ENCODE measurements at places on chromosomes 7 and 10. TPM values are rescaled to one million over a fixed set of nuclear protein-coding genes. Genes with fewer than 3 reads are reported as not detected.
A peak's percentile ranks its signal among the peaks of the same experiment; 100 is the strongest.

Gene MYPN
- 69.8 TPM for total RNA-seq

- no peak for DNase-seq
Measured at GRCh38 chr10:97090035-97090434, 95.7 kb downstream of the SLIT1 start.

GRCh38 chr7:40780460-40780859, 645.7 kb downstream of the SUGCT start:
- DNase-seq: no peak

- DNase-seq: no peak
Measured at GRCh38 chr7:90988996-90989765, 275.1 kb upstream of the FZD1 start.

- DNase-seq: no peak
Measured at GRCh38 chr7:41274179-41274578, 428.7 kb downstream of the INHBA start.

Gene GPR15LG
- total RNA-seq: not detected

DNA sequence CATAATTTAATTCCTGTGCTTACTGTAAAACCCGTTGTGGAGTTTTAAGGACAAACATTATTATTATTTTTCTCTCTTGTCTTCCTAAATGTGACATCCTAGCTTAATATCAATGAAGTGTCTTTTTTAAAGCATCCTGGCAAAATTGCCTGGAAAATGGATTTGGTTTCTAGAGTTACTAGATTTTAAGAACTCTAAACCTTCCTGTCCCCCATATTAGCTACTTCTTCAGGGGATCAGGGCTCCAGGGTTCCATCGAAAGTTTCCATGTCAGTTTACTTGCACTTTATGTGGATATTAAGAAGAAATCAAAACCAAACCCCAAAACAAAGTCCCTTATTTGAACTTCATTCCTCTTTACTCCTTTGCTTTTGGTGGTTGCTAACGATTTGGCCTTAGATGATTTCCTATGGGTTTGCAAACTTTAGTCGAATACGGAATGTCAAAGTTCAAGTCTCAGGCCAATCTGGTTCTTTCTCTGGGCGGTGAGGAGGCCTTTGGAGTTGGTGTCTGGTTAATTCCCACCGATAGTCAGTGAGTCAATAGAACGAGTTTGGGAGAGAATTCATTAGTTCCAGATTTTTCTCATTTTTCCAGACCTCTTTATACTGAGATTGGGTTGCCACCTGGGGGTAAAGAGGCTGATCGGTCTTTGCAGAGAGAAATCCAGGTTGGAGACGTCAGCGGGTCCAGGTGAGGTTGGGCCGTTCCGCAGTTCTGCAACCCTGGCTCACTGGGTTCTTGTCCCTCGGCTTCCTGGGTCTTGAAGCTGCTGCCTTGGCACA, 1.1 kb downstream of the CUX1 start:
- no peak for DNase-seq

DNA sequence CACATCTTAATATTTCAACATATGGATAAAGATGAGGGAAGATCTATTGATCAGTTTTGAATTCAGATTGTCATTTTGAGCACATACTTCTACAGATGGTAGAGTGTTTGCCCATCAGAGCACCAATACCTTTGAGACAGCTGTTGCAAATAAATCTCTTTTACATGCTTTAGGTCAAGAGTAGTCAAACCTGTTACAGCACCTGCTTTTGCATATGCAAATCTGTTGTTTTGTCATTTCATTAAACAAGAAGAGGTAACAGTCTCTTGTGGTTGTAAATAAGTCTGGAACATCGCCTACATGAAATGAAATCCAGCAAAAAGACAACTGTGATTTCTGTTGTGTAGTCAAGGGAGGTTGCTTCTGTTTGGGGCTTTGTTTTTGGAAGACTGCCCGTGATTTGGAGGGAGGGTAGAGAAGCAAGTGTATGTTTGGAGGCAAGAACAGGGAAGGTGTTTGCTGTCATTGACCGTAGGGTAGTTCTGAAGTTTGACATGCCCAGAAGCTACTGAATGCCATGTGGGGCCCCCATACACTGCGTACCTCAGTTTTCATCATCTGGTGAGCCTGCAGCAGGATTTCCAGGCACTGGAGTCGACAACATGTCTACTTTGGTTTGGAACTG, 233.6 kb upstream of the PPP1R3A start:
- no peak for DNase-seq

Gene SMKR1
- total RNA-seq: not detected

DNA sequence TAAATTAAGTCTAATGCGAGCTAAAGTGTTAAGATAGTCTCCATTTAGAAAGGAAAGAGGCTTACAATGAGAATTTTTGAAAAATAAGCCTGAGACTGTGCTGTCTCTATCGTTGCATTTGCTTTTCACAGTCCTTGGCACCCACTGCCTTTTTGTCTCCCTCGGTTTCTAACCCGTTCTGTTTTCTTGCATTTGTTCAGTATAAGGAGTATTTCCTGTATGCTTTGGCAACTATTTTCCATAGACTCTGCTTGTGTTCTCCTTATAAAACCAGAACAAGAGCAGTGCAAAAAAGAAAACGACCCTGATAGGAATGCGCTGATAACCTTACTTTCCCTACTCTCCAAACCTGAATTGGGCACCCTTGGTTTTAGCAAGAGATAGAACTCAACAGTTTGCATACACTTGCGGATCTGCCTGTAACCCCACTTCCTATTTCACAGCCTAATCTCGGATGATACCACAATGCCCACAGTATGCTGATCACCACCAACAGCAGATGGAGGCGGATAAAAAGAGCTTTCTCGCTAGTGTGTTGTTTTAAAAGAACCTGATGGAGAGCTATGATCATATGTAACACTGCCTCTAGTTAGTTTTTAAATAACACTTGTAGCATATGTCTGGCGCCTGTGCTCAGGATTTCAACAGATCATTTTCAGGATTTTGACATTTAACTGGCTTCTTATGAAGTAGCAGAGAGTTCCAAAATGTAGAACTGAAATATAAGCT, 1.6 kb upstream of the ARHGAP12 start:
- no peak for DNase-seq

Gene PROSER2
- 0.74 TPM for total RNA-seq

GRCh38 chr7:116815041-116815440, 47.3 kb upstream of the CAPZA2 start:
- no peak for DNase-seq

Gene JAKMIP3
- total RNA-seq: 0.09 TPM

GRCh38 chr7:151381098-151381347, 28.8 kb downstream of the WDR86 start:
- no peak for DNase-seq

Gene CD36
- total RNA-seq: 3.8 TPM

Gene LRGUK
- total RNA-seq: not detected

GRCh38 chr7:112745635-112746034, 44.6 kb downstream of the TMEM168 start:
- DNase-seq: no peak

DNA sequence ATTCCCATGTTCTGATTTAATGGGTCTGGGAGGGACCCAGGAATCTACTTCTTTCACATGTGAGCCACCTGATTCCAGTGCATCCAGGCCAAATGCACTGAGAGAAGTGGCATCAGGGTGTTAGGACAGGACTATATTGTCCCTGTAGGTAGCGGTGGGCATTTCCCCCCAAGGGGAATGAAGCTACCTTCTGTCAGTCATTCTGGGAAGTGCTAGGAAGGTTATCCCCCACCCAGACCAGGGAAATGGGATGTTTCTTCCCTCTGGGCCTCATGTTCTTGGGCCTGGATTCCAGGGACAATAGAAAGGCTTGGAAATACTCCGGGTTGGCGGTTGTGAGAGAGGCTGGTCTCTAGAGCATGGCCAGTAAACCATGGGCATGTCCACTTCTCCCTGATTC, 20.8 kb downstream of the C10orf53 start:
- no peak for DNase-seq

GRCh38 chr7:42020061-42020460, 216.9 kb downstream of the GLI3 start:
- DNase-seq: no peak

DNA sequence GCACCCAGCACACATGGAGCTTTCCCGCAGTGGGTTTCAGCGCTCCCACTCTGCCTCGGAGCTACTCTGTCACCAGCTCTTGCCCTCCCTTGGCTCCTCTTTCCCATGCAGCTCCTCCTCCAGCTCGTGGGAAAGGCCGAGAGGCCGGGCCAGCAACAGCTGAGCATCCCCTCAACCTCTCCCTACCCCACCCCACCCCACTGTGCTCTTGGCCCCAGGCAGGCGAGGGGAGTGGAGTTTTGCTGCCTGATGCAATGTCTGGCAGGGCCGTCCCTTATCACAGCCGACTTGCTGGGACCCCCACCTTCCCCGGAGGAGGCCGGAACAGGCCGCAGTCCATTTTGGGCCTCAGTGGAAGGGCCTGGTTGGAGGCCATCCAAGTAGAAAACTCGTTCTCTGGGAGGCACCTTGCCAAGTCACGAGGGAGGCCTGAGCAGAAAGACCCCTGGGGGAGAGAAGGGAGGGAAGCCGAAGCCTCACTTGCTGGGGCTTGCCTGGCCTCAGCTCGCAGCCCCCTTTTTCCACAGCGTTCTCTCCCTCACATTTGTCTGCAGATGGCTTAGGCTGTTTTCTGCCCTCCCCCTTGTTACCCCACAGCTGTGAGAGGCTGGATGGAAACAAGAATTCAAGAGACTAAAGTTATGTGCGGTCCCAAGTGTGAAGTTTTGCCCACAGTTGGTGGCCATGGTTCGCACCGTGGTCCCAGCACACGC, 35.3 kb downstream of the CHST3 start:
- peak; percentile 51 for DNase-seq

DNA sequence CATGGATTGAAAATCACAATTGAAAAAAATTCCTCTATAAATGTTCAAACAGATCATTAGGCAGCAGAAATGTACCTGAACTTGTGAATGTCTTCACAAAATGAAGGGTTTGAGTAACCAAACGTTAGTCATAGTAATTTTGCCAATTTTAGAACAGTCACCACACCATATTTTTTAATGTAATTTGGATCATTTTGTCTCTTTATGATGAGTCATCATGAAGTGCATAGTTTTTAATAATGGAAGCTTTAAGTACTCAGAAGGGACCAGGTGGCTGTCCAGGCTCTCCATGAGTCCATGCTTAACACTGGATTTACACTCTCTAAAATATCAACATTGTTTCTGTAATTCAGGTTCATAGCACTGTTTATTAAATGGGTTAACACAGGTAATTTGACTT, 219.2 kb downstream of the ETV1 start:
- DNase-seq: no peak

- no peak for DNase-seq
Measured at GRCh38 chr10:122044045-122044661, 55.2 kb downstream of the TACC2 start.

Gene LRMDA
- not detected for total RNA-seq

DNA sequence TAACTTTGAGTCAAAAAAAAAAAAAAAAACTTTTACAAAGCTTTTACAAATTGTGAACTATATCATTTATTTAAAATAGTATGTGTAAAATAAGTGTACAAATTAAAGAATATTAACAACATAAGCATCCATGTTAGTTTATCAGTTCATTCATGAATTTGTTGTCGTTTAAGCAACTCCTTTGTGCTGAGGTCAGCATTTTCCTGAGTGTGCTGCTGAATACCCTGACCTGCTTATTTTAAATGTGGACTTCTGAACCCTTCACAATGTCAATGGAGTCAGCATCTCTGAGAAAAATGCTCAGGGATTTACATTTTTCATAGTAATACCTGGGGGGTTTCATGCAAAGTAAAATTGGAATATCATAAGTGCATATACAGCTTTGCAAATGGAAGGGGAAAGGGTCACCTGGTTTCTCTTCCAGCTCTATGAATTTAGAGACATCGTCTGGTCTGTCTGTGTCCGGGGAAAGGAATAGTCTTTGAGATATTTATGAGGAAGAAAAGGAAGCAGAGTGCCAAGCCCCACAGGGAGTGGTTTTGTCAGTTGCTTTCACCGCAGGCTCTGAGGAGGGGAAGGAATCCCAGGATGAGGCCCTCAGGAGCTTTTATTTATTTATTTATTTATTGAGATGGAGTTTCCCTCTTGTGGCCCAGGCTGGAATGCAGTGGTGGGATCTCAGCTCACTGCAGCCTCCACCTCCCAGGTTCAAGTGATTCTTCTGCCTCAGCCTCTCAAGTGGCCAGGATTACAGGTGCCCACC, 125.5 kb upstream of the SVIL start:
- no peak for DNase-seq

GRCh38 chr10:79078367-79079053, 9.7 kb downstream of the ZMIZ1 start:
- DNase-seq: no peak

DNA sequence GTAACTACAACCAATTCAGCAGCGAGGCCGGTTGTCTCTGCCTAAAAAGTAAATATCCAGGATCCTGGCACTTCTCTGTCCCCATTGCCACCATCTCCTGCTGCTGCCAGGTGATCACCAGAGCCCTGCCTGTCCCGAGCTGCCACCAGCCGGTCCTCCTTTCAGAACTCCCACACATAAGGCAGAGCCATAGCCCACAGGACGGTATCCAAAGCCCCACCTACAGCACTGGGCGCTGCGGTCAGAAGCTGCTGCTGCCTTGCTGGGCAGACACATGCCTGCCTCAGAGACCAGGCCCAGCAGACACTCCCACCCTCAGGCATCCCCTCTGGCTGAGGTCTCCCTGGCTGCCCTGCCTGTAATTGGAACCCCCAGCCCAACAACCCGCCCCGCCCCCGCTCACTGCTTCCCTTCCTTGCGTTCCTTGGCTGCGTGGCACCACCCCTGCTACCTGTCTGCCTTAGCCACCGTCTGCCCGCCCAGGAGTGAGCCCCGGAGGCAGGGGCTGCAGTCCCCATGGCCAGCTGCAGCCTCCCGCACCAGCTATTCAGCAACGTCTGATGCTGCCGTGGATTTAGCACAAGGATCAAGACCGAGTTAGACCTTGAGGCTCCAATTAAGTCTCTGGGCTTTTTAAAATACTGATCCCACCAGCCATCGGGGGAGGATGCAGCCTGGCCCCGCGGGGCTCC, 100.7 kb downstream of the CYTH3 start:
- no peak for DNase-seq

- DNase-seq: no peak
Measured at GRCh38 chr7:107170051-107170915, 1.5 kb downstream of the HBP1 start.

DNA sequence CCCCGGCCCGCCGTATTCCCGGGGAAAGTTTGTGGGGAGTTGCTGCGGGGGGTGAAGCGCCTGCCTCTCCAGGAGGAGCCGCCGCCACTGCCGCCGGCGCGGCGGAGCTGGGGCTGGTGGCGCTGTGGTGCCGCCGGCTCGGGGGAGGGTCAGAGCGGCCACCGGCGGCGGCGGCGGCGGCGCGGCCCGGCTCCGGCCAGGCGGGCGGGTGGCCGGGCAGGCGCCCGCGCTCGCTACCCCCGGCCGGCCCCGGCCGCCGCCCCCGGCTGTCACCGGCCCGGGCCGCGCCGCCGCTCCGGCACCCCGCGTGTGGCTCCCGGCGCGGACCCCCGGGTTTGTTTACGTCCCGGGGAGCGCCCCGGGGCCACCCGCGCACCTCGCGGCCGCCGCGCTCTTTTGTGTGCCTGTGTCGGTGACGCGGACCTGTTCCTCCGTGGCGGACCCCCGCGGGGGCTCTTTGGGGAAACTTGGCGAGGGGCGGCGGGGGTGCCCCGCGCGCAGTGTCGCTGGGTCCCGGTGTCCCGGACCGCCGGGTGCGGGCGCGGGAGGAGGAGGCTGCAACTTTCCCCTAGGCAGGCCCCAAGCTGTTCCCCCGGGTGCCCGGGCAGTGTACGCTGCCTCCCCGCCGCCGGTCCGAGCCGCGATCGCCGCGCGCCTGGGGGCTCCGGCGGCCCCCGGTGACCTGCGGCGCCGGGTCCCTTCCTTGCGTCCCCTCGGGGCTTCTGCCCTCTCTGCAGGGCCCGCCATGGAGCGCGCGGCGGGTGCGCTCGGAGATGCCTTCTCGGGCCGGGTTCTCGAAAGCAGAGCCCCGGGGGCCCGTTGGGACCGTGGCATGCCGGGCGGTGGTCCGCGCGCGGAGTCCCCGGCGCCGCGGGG, 593 bp upstream of the CUX1 start:
- no peak for DNase-seq

Data from HFFc6 (cell line).